ENCODE measurements at places on chromosomes 6 and 20. TPM values are rescaled to one million over a fixed set of nuclear protein-coding genes. Genes with fewer than 3 reads are reported as not detected.

- DNase-seq: no peak
These were observed 5.6 kb downstream of the TOP1 start for GRCh38 chr20:41034239-41034638.

- DNase-seq: no peak
These were observed 22.4 kb upstream of the LYRM2 start for GRCh38 chr6:89660981-89661380.

GRCh38 chr6:64815718-64816117, 891.3 kb downstream of the EYS start:
- DNase-seq: no peak

- DNase-seq: no peak
These were observed 10.3 kb upstream of the RAD21L1 start for GRCh38 chr20:1215386-1216170.

DNA sequence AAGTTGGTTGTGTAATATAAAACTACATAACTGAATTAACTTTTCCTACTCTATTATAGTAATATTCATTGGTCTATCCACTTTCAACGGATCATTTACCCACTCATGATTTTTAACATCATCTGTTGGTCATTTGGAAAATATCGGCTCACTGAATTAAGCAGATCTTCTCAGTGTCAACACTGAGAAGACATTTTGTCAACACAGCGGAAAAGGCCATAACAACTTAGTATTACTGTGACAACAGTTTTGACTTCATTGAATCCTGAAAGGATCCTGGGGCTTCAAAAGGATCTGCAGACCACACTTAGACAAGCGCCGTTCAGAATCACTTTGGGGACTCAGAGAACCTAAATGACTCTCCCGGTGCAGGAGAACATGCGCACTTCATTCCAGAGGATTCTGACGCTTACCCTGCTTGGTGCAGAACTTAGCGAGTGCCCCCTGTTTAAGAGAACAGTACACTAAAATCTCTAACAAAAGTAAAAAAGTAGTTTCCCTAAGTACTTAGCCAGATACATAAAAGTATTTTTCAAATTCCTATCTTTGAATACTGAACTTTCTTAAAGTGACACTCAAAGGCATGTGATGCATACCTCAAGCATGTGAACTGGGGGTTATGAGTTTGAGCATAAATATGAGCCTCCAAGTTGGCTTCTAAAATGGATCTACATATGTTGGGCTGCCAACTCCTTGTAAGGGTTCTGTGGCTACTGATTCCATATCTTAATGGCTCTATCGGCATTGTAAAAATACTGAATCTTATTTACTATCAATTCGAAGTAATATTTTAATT, 4.0 kb downstream of the ZBTB2 start:
- DNase-seq: no peak

- DNase-seq: peak; percentile 60
These were observed at the start of gene GMEB2 for GRCh38 chr20:63626424-63627128. Gene GMEB2 (minus strand): TSS chr20:63627101. CDS start chr20:63619397, 7,704 bp downstream.

DNA sequence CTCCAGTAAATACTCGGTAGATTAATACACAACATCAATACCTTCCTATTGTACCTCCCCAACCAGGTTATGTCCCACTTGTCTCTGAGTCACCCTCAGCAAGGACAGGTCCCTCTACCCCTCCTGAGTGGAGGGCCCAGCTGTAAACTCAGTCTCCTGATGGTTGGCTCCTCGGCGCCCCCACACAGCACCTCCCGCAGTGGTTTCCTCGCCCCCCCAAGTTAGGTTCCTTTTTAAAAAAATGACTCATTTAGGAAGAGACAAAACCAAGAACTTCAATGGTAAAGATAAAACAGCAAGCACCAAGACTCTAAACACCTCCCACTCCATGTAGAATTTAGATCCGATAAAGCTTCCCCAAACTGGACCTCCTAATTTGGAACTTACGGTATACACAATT, 83.5 kb downstream of the TRERF1 start:
- no peak for DNase-seq

GRCh38 chr6:3350252-3350796, 91.6 kb downstream of the PSMG4 start:
- no peak for DNase-seq

- no peak for DNase-seq
These were observed 82.9 kb upstream of the SCAF8 start for GRCh38 chr6:154650351-154650750.

DNA sequence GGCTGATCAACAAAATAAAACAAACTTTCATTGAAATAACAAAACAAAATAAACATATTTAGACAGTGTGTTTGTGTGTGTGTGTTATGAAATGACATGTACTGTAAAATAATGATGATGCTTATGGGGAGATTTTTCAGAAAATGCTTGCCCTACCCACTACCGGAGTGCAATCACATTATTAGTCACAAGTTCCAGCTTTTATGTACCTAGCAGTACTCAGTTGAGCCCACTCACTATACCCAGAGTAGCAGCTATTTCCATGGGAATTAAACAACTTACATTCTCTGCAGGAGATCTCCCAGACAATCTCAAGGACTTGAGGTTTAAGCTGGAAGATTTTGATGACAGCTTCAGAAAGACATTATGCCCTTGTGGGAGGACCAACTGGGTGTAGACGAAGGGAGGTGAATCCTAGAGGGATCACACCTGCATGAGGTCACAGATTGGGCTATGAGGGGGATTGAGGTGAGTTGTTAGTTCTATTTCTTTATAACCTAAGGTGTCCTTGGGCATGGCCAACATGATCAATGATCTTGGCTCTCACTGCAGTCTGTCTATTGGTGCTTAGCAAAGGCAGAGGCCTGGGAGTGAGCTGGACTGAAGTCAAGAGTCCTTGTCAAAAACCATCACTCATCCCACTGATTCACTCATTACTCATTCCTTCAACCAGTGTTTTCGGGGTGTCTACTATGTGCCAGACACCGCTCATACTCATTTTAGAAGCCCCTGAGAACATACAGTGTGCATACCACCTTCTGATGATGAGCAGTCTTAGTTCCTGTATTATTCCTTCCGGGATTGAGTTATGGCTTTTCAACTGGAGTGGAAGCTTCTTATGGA, 6.7 kb upstream of the CLIC5 start:
- DNase-seq: no peak

DNA sequence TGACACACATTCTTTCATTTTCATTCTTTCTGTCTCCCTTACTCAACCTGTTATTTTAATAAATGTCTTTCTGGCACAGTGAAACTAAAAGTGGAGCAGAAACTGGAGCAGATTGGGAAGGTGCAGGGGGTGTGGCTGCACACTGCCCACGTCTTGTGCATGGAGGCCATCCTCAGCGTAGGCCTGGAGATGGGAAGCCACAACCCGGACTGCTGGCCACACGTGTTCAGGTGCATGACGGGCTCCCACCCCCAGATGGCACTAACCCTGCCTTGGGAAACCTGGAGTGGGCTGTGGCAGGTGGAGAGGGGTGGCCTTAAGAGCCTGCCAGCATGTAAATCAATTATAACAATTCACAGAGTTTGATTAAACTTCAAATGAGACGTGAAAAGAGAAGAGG, 71.4 kb upstream of the PBOV1 start:
- no peak for DNase-seq

GRCh38 chr6:134663800-134664535, 285.9 kb downstream of the ALDH8A1 start:
- no peak for DNase-seq

- no peak for DNase-seq
These were observed 41.3 kb upstream of the HFE start for GRCh38 chr6:26045928-26046368.

- DNase-seq: no peak
These were observed 65.5 kb upstream of the FYN start for GRCh38 chr6:111938710-111939109.

DNA sequence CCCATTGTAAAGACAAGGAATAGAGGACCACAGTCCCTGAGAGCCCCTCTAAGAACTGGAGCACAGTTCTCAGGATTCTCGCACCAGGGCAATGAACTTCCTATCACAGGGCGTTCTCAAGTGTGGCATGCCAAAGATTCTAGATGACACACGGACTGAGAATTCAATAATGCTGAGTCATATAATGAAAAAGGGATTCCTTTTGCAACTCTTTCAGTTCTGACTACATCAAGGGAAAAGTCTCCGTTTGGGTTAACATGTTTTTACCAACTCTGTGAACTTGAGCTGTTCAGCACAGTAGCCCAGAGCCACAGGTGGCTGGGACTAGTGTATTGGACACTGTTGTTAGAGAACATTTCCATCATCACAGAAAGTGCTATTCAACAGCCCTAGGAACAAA, 3.4 kb downstream of the MED20 start:
- no peak for DNase-seq

DNA sequence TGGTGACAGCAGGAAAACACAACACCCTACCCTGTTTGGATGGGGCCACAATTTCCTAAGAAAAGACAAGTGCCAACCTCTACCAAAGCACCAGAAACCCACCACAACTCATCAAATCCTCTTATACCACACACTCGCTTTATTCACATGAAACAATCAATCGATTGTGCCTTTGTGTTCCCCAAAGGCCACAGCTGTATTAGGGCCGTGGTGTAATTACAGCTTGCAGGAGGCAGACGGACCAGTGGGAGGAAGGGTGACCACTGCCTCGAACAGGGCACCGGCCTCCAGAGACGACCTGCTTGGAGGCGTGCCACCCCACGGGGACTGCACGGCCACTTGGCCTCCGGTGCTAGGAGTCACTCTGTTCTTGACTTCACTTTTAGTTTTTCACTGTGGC, 264.1 kb downstream of the FOXC1 start:
- DNase-seq: no peak

DNA sequence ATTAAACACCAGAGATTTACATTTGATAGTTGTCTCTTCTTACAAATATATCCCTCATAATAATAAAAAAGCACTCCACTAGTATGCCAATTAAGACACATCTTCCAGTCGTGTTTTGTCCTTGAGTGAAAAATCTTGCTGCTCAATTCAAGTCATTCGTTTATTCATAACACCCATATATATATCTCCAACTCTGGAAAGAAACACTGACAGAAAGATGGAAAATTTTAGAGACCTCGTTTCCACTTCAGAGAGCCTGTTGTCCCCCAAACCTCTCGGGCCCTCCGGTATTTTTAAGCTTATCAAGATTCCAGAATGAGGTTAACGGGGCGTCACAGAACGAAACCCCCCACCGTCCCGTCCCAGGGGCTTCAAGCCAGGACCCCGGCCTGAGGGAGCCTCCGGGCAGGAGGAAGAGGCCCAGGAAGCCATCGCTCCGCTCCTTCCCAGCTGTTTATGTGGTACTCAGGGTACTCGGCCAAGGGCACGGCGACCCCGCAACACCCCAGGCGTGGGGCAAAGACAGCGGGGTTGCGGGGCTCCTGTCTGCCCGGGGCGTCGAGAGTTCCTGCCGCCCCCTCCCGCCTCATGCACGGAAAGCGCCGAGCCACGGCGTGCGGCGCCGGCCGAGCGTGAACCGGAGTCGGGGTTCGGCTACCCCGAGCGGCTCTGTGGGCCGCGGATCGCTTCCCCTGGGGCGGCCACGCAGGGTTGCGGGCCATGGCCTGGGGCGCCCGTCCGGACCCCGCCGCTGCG, 623 bp upstream of the SNX9 start:
- no peak for DNase-seq

DNA sequence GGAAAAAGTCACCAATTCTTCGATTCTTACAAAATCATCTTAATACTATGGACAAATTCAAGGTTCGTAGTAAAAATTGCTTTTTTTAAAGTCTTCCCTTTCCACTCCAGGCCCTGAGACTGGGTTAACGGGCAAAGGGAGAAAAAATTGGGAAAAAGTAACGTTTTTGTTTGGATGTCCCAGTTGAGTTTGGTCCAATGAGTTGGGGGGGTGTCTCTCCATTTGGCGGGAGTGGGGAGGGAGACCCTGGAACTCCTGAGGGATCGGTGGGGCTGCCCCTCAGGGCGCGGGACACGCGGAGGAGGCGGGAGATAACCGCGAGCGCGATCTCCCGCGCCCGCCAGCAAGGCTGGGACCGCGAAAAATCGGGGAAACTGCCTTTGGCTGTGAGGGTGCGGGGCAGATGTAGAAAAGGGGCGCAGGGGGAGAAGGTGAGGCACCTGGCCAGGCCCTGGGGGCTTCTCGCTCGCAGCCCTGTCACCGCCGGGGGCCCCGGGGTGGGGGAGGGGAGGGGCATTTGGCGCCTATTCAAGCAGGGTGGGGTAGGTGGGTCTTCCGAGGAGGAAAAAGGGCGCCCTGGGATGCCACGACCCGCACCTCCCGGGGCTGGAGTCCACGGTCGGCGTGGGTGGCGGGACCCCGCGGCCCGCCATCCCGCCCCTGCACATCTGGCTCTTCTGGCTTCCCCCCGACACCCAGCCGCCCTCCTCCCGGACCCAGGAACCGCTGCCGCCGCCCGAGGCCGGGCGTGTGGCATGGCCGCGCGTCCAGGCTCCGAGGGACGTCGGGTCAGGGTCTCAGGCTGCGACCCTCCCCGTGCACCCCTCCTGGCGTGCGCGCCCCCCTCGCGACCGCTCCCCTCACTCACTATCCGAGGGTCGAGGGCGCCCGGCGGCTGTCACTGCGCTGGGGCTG, 595 bp downstream of the FBXO5 start:
- no peak for DNase-seq

- no peak for DNase-seq
These were observed 637 bp downstream of the TFB1M start for GRCh38 chr6:155313602-155314091.

- no peak for DNase-seq
These were observed 109.7 kb downstream of the LRFN2 start for GRCh38 chr6:40477246-40478126.

DNA sequence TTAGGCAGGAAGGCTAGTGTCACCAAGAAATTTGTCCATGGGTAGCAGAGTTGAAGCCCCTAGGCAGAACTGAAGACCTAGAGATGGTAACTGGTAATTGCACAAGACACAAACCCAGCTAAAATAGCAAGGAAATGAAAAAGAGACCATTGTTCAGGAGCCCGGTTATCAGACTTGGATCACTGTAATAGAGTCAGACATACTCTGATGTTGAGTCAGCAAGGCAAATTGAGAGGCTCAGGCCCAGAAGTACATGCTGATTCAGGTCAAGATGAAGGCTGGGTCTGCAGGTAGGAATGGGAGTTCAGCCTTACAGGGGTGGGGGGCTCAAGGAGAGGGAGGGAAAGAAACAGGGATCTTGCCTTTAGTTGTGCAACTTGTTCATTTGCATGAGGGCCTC, 6.5 kb upstream of the TMEM242 start:
- DNase-seq: no peak

DNA sequence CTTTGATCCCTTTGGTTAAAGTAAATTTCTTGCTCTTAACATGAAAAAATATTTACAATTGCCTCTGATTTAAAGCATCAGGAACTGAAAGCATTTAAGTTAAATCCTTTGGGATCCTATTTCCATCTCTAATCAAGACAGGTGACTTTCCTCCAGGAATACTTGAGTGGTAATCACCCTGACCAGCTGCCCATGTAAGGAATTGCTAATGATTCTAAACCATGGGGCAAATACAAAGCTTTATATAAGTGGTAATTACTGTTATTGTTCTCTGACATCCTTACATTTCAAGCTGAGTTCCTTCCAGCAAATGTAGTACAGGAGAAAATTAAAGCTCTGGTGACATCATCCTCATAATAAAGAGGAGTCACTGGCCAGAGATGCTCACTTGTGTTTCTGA, 100.6 kb downstream of the CRYBG1 start:
- no peak for DNase-seq

- DNase-seq: no peak
These were observed 8.7 kb downstream of the RNF144B start for GRCh38 chr6:18395856-18396197.

Gene DOK5
- polyA plus RNA-seq: 1.0 TPM

Gene EPPIN
- 0.21 TPM for polyA plus RNA-seq

Gene BPIFB4
- 0.64 TPM for polyA plus RNA-seq

Gene CAPN11
- polyA plus RNA-seq: 1.0 TPM

Gene HLA-A
- polyA plus RNA-seq: 1,655 TPM

Gene HLA-DQB1
- polyA plus RNA-seq: 458 TPM

Gene KIF25
- polyA plus RNA-seq: 1.5 TPM

Gene PLEKHG1
- polyA plus RNA-seq: 10.0 TPM

Gene MEP1A
- 0.71 TPM for polyA plus RNA-seq

Gene RRAGD
- polyA plus RNA-seq: 13.0 TPM

All from thymus (tissue), 14 donors.